ENCODE measurements at places on chromosomes 5 and 9.
A peak's percentile ranks its signal among the peaks of the same experiment; 100 is the strongest.

DNA sequence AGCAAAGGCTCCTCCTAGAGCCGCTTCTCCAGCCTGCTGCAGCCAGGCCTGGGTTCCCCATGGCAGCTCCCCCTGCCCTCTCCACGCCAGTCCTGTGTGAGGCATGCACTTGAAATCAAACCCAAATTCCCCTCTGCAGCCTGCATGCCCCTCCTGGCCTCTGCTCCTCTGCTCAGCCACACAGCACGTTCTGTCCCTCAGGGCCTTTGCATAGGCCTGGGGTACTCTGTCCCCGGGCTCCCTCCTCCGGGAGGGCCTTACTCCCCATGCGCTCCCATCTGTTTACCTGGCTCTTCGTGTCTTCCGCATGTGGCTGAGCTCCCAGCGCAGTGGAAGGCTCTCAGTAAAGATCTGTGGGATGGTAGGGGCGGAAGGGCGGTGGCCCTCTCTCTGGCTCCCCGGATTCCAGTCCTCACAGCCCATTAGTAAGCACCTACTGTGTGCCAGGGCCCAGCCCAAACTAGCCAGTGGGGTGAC lies 203.5 kb upstream of the IER5L start:
- DNase-seq, result no peak

GRCh38 chr5:42461507-42461906 lies 38.3 kb downstream of the GHR start:
- DNase-seq, result no peak

DNA sequence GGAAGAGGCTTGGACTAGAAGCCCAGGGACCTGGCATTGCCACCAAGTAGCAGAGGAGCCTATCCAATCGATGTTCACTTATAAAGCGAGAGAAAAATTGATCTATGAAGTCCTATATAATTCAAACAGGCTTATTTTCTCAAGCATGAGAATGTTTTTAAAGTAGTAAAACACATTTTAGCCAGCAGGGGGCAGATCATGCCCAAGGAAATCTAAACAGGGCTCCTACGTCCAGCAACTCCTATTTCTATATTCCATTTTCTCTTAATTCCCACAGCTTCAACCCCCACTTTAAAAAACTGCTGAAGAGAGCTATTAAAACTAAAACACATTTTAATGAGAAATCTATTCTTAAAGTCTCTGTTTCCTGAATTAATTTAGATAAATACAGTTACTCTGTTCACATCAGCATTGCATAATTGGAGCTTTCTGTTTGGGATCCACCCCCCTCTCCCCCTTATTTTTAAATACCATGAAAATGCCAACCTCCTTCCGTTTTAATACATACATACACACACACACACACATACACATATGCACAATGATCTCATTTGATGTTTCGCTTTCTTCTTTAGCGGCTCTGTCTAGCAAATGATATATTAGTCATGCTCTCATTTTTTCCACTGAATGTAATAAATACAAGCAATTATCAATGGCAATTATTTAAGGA lies 144.9 kb downstream of the MYO10 start:
- peak; percentile 15 for DNase-seq

DNA sequence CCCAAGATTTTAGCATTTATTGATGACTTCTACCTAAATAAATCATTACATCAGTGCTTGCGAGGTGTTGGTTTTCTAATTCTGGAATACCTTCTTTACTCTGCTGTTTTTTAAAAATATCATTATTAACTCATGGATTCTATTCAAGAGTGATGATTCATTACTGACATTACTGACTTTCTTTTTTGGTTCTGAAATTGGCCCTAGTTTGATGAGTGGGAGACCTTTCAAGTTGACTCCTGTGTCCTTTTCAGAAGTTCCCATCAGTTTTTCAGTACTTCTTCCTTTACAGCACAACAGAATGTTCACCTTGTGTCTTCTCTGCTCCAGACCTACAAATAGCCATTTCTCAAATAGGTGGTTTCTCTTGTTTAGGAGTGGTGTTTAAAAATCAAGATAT lies 114.1 kb downstream of the PCSK5 start:
- no peak for DNase-seq

DNA sequence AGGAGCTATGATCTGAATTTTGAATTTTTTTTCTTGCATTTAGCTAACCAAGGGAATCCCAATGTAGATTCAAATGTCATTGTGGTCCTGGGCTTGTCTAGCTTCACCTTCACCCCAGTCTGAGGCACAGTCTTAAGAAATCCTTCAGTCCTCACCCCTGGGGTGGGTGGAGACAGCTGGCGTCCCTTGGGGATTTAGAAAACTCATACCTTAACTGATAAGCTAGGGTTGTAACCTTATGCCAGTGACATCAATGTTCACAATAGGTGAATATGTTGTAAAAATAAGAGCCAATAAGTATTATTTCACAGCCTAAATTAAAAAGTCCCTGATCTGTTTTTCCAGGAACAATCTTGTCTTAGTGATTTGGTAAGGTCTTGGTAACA lies 4.6 kb downstream of the ISOC1 start:
- DNase-seq, result no peak

GRCh38 chr5:8012131-8012977 lies 143.4 kb downstream of the MTRR start:
- no peak for DNase-seq

DNA sequence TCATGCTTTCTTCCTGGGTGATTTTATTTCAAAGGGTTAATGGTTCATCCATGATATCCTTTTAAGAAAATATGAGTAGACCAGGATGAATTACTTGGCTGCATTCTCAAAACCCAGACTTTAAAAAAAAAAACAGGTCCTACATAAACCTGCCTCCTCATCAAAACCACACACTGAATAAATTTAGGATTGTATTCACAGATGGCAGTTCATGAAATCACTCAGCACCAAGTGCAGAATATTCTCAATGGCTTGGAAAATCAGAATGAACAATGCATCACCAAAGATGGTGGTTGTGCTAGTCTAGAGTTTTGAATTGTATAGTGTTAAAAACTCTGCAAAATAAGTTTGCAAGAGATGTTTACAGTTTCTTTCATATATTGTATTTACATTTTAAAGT lies 145.4 kb upstream of the GRAMD2B start:
- no peak for DNase-seq

GRCh38 chr9:38043931-38044623 lies 24.9 kb downstream of the SHB start:
- no peak for DNase-seq

DNA sequence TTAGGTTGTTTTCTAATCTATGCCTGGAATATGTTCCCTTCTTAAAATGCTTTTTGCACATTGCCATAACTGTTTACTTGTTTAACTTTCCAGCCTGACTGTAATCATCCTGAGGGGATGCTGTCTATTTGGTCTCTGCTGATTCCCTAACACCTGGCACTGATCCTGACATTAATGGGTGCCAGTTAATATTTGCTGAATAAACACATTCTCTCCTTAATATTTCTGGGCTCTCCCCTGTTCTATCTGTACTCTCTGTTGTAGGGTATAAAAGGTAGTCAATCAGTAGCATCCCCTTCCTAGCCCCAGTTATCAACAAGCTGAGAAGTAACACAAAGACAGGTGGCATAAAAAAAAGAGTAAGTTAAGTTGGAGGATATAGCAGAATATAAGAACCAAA lies 21.3 kb upstream of the SLC31A2 start:
- no peak for DNase-seq

GRCh38 chr5:10124287-10124686 lies 125.4 kb downstream of the ATPSCKMT start:
- no peak for DNase-seq

DNA sequence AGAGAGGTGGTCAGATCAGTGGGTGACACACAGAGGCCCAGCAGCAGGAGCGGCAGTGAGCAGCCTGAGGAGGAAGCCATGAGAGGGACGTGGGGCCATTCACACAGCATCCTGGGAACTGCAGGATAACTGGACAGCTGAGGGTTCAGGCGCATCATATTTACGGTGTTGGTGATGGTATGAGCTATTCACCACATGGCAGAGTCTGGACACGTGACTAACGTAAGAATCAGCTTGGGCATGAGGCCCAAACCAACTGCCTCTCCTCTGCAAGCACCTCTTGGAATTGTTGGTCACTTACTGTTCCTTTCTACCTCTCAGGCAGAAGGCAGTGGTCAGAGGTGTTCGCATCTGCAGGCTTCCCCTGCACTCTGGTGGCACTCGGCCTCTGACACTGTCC lies 141.1 kb downstream of the ENTREP1 start:
- DNase-seq, result no peak
